ENCODE measurements at places on chromosomes 11 and 22.

DNA sequence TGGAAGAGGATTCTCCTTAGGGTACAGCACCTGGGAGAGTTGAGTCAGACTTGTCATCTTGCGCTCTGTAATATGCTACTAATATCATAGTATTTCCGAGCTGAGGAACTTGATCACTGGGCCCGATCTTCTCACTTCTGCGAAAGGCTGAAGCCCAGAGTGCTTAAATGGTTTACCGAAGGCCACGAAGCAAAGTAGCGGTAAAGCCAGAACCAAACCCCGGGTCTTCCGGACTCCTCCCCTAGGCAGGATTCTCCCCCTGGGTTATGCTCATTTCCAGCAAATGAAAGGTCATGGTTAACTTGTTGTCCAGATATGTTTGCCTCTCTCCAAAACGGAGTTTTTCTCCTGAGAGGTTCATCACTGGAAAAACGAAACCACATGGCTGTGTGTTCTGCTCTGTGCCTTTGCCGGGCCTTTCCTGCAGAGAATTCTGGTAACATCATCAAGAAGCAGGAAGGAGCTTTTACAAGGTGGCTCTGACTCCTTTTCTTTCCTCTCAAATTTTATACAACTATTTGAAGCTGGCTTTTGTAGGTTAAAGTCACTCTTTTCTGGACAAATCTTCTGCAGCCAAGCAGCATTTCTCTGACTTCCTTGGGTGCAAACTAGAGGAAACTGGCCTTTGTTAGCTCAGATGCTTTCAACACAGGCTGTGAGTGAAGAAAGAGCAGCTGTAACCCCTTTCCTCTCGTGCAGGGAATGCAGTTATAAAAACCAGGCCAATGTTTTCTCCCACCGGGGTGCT, 35.5 kb downstream of the UBASH3B start:
- DNase-seq = peak; percentile 19

- DNase-seq = no peak
Measured at GRCh38 chr11:117671370-117671769, 125.6 kb downstream of the DSCAML1 start.

- DNase-seq = peak; percentile 47
Measured at GRCh38 chr11:8948886-8949285, 6.1 kb upstream of the ASCL3 start.

DNA sequence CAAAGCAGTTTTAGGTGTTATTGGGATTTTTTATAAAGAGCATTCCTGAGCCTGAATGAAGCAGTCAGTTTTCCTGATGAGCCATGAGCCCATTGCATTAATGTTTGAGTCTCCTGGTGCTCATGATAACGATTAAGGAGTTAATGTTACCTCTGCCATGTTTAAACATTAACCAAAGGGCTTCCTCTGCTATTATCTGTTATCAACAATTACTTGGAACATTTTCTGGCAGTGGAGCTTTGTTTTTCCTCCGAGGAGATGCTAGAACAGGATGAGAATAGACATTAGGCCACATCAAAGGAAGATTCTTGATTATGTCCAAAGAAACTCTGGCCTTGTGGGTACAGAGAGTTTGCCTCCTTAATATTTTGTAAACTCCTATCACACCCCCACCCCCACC, 49.9 kb downstream of the ZNRF3 start:
- DNase-seq = no peak

- peak; percentile 52 for DNase-seq
Measured at GRCh38 chr11:34266090-34266912, 91.5 kb downstream of the ABTB2 start.

GRCh38 chr22:32080904-32081303, 37.8 kb downstream of the SLC5A1 start:
- DNase-seq = peak; percentile 55

- DNase-seq = no peak
Measured at GRCh38 chr22:39278040-39278439, 33.3 kb upstream of the PDGFB start.

DNA sequence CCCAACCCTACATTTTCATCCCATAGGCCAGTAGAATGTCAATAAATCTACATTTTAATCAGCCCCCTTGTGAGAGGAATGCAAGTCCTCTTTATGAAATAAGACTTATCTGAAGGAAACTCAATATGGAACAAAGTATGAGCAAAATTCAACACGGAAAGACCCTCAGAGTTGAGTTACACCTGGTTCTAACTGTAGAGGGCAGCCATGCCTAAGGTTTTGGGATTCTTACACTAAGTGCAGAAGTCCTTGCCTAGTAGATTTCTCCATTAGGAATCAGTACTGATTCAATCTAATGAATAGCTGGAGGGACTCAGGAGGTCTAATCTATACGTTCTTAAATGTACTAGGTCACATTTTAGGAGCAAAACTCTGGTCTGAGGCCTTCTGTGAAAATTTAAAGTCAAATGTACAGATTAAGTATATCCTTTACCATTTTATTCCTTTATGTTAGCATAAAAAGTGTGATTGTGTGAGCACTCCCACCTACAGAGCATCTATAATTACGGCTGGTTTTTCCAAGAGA, 904.5 kb downstream of the DLG2 start:
- DNase-seq = no peak

DNA sequence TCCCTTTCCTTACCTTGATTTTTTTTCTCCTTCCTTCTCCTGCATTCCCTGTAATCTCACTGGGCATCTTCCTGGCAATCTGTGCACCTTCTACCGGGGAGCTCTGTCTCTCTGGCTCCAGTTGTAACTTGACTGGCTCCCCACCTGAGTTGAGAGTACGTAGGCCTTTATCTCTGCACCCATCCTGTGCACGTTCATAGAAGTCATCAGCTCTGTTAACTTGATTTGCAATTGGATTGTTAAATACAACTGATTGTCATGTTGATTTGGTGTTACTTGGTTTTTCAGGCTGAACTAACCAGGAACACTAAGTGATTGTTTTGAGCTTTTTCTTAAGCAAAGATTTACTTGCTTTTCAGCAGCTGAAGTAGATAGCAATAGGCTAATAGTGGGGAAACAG, 11.8 kb downstream of the SWAP70 start:
- DNase-seq = no peak

- no peak for DNase-seq
Measured at GRCh38 chr11:67090717-67091116, 28.3 kb upstream of the KDM2A start.

GRCh38 chr11:94469416-94469815, 24.2 kb downstream of the MRE11 start:
- DNase-seq = no peak

DNA sequence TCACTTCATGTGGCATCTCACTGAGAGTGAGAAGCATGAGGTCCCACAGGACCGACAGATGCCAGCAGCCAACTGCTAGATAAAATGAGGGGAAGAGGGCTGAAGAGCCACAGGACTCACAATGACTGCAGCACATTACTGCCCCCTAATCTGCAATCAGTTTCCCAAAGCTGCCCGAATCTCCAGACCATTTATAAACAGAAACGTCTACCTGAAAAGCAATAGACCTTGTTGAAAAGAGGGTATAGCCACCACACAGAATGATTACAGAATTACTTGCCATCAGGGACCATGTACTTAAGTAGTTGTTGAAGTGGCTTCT, 12.4 kb upstream of the TEF start:
- no peak for DNase-seq

- no peak for DNase-seq
Measured at GRCh38 chr11:94089341-94089740, 39.3 kb upstream of the PANX1 start.

GRCh38 chr11:71335371-71335770, 83.0 kb upstream of the SHANK2 start:
- no peak for DNase-seq

GRCh38 chr11:100581318-100581717, 105.8 kb upstream of the ARHGAP42 start:
- DNase-seq = no peak

- no peak for DNase-seq
Measured at GRCh38 chr22:23763579-23763945, 772 bp downstream of the C22orf15 start.

GRCh38 chr11:127238321-127238720, 237.8 kb upstream of the KIRREL3 start:
- DNase-seq = no peak

- DNase-seq = no peak
Measured at GRCh38 chr11:81744336-81745116, 989.1 kb downstream of the FAM181B start.

DNA sequence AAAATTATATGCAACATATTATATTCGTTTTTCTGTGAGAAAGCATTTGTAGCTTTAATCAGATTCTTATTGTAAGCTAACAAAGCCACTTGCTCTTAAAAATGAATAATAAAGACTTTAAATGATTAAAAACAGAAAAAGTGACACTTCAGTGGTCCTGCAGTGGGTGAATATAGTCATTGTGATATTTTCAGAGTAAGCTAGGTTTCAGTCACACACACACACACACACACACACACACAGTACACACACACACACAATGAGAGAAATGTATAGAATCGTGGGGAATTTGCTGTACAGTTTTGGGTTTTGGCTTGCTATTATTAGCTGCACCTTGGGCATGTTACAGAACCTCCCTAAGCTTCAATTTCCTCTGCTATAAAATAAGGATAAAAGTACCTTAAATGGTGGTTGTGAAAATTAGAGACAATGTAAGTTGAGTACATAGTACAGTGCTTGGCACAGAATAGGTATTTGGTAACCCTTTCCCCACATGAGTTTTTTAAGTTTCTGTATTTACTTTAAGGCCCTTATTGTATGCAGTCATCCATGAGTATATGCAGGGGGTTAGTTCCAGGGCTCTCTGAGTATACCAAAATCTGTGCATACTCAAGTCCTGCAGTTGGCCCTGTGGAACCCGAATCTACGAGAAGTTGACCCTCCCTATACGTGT, 39.8 kb downstream of the CSTPP1 start:
- DNase-seq = no peak

GRCh38 chr11:58650496-58650895, 28.0 kb downstream of the CNTF start:
- DNase-seq = no peak

Data from hematopoietic multipotent progenitor cell treated with erythropoietin and hydrocortisone succinate and interleukin-3 and kit ligand, for 8 days (in vitro differentiated cells).